NCI-H1417 treated with DMSO at 0.1 percent for 48 hours (cell line): ENCODE measurements at places on chromosomes 12 and 14.

DNA sequence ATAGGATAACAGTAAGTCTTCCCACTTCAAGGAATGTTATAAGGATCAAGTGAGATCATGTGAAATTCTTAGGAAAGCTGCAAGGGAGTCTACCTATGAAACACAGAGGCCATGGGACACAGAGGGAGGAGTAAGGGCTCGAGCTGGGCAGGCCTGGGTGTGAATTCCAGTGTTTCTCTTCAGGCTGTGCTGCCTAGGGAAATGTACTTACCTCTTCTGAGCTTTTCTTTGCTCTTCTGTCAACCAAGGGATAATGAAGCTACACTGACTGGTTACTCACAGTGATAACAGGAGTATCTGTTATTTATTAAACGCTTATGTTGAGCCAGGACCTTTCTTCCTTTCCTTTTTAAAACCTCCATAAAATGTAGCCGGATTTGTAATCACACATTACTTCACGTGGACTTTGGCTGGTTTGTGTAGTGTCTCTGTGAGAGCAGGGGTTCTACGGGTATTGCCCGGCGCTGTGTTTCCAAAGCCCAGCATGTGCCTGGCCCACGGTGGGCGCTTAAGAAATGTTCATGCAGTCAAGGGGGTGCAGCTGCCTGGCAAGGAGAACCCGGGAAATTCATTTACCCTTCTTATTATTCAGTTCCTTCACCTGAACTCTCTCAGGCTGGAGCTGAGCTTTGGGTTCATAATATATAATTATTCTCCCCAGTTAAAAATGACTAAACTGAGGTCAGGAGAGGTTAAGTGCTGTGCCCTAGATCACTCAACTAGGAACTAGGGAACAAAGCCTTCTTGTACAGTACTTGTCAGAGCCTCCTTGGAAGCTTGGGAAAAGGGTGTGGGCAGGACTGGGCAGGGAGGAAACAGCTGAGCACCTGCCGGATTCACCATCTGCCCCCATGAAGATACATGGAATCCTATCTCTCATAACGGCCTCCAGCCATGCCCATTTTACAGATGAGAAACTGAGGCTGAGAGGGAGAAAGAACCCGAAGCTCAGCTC lies 214.2 kb downstream of the CACNA1C start:
- DNase-seq: no peak

DNA sequence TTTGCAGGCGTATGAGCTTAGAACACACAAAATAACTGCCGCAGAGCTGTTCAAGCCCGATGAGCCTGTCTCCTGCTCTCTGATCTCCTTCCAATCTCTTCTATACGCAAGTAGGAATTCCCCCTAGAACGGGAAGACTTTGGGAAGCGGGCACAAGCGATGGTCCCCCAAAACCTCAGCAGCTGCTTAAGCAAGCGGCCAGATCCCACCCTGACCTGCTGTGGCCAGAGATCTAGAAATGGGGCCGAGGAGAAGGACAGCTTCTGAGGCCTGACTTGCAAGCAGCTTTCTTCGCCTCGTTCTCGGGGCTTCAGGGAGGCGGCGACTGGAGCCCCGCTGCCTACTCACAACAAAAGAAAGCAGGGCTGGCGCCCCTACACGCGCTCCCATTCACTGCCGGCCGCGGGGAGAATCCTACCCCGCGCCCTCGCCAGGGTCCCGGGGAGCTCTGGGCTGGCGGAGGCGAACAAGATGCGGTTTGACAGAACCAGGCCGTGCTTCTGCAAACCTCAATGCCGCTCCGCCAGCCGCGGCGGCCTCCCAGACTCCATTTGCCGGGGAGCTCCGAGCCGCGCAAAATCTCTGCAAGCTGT lies 922 bp downstream of the TBX5 start:
- DNase-seq: no peak

GRCh38 chr12:115233891-115234543 lies 550.0 kb upstream of the TBX3 start:
- no peak for DNase-seq

DNA sequence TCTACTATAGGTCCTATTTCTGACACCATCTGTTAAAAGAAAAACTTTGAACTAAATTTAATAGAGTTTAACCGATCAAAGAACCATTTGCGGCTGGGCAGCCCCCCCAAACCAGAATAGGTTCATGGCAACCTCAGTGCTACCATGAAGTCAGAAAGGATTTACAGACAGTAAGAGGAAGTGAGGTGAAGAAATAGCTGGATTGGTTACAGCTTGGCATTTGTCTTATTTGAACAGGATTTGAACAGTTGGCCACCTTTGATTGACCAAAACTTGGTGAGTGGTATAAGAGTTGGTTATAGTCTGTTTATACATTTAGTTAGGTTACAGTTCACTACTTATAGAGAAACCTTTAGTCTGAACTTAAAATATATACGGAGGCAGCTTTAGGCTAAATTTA lies 88.9 kb downstream of the TXNDC16 start:
- DNase-seq: no peak

GRCh38 chr14:68680541-68681051 lies 112.3 kb downstream of the ZFP36L1 start:
- no peak for DNase-seq

- DNase-seq: no peak
Measured at GRCh38 chr12:92947589-92948215, 18.6 kb upstream of the EEA1 start.
